ENCODE measurements at places on chromosomes 7 and 10.
A peak's percentile ranks its signal among the peaks of the same experiment; 100 is the strongest.

DNA sequence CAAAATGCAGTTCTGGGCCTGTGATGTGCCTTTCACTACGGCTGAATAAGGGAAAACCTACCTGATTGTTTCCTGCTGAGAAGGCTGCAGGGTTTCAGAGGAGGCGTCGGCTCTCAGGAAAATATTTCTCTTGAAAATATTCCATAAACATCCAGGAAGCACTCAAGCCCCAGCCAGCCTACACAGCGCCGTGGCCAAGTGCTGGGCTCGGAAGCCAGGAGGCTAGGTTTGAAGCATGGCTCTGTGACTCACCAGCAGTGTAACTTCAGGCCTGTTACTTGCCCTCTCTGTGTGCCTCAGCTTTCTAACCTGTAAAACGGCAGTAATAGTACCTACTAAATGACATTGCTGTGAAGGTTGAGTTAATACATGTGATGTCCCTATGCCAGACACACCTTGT lies 399.1 kb downstream of the GATA3 start:
- no peak for DNase-seq

- no peak for DNase-seq
These were observed 44.5 kb upstream of the MRPS16 start for GRCh38 chr10:73296946-73297345.

DNA sequence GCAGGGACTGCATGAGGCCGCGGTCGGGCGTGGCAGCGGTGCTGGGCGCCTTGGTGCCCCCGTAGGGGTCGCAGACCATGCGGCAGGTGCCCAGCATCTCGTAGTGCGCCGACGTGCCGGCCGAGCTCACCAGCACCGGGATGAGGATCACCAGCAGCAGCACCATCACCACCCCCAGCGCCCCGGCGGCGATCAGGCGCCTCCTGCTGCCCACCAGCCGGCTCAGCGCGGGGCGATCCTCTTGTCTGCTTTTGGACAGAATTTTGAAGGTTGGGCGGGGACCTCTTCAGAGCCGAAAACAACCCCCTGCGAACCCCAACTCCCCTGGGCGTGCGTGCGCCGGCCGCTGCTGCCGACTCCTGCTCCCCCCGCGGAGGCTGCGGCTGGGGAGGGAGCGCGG lies 779 bp downstream of the C1QL3 start:
- peak; percentile 17 for DNase-seq

DNA sequence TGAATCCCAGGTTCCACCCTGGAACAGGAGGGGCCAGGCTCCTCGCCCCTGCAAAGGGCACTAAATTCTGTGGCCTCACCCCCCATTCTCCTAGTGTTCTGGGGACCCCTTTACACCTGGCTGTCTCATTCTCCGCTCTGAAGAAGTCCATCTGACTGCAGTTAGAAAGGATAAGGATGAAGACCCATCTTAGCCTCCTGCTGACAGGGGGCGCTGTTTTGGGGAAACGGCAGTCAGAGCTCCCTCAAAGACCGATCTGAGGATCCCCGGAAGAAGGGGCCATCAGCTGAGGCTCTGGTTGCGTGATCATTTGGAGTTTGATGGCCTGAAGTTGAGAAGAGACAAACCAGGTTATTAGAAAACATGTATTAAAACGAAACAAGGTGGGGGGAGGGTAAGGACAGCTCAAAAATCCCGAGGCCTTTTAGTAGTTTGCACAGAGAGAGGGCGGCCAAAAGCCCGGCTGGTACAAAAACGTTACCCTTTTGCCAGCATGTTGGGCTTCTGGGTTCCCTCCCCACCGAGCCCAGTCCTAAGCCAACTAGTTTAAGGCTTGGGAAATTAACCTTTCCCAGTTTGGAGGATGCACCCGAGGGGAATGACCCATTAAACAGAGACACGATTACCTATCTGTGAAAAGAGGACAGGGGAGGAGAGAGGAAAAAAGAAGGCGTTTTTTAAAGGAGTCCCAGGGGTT lies 102.8 kb downstream of the CHN2 start:
- no peak for DNase-seq

DNA sequence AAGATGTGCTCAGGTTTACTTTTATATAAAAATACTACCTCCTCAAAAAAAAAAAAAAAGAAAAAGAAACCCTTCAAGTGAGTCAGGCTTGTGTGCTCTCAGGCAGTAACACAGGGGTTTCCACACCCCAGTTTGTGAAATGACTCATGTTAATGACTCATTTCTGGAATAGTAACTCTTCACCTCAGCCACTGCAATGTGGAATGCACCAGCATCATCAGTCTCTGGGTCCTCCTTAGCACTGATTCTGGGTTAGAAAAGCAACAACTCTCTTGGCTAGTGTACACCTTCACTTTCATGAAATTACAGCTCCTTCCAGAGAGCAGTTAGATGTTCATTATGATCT lies 110.6 kb downstream of the EMX2 start:
- DNase-seq = peak; percentile 97

- peak; percentile 85 for DNase-seq
These were observed 638.2 kb upstream of the FZD8 start for GRCh38 chr10:36280321-36280741.

GRCh38 chr7:522071-522950 lies 2.7 kb upstream of the PDGFA start:
- DNase-seq = no peak

DNA sequence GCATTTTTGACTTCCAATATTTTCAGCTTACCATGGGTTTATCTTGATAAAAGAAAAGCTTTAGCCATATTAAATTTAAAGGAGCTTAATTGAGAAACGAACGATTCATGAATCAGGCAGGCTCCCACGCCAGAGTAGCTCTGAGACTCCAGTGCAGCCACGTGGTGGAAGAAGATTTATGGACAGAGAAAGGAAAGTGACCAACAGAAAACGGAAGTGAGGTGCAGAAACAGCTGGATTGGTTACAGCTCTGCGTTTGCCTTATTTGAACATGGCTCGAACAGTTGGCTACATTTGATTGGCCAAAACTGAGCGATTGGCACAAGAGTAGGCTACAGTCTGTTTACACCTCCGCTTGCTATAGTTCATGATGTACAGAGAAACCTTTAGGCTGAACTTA lies 395.4 kb downstream of the GATA3 start:
- DNase-seq = no peak

DNA sequence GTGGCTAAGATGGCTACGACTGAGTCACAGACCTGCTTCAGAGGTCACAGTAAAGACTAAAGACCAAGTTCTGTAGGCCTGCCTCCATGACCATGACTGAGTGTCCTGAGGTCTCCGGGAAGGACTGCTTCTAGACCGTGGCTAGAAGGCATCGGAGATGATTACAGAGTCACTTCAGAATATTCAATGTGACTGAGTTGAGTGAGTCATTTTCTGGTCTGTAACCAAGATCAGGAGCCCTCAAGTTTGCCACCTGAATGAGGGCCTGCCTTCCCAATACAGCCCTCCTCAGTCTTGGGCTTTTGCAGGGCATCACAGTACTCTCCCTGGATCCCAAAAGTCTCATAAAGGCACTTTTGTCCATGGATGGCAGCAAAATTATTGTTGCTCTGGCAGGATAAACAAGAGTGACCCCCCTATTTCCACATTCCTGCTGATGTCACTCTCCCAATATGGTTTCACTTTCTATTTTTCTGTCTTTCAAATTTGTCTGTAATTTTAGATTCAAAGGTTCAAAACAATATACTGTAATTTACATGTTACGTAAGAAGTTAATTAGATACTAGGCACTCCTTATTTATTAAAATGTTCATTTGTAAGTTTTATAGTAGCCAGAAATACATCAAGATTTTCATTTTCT lies 47.7 kb upstream of the ZNF92 start:
- DNase-seq = no peak

DNA sequence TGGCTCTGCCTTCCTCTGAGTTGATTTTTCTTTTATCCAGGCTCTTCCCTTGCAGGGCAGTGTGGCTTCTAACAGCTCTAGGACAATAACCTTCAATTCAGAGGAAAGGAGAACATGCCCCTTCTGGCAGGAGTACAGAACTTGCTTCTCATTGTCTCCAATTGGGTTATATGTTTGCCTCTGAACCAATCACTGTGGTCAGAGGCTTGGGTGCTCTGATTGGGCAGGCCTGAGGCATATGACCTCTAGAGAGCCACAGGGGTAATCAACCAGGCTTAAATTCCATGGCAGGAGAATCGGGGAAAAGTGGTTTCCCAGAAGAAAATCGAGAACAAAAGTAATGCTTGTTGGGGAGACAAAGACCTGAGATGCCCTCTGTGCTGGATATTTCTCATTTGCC lies 240.0 kb downstream of the REEP3 start:
- DNase-seq = no peak

- peak; percentile 13 for DNase-seq
These were observed 117.1 kb downstream of the FGFR2 start for GRCh38 chr10:121481180-121481579.

DNA sequence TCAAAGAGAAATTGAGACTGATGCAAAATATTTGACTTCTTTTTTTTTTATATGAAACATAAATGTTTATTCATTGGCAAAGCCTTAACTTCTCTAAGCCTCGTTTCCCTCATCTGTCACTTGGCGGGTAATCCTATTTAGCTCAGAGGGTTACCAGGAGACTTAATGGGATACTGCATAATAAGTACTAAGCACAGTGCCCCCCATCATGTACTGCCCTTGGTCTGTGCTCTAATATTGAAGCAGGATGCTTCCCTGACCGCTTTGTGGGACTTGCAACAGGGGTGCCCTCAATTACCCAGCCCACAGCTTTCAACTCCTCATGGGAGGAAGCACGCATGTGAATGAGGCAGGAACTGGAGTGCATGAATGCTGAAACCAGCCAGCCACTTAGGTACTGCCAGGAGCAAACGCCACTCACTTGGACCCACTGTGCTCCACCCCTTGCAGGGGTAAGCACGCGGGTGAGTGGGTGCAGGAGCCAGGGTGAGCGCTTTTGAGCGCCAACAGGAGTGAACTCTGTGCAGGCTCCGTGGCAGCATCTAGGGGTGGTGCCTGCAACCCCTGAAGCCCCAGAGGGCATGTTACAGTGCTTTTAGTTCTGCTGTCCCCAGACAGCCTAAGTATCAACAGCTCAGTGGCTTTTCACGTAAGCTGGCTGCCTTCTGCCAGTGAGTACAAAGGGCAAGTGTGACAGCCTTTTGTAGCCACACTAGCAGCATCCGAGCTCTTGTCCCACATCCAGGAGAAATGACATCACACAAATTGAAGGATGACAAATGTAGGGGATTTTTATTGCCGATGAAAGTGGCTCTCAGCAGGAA lies 209.8 kb upstream of the C7orf33 start:
- no peak for DNase-seq

DNA sequence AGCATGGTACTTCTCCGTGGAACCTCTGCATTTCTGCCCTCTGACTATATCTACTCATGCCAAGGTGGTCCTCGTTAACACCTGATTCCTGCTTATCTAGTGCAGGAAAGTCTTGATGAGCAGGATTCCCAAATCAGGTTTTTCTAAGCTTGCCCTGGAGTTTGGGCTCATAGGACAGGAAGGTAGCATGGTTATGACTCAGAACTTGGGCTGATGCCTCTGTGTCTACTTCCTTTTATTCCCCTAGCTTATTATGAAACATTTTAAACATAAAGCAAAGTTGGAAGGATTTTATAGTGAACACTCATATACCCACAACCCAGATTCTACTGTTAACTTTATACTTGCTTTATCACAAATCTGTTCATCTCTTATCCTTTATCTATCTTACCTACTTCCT lies 5.6 kb downstream of the SUFU start:
- peak; percentile 58 for DNase-seq

GRCh38 chr7:68783684-68784083 lies 814.6 kb upstream of the AUTS2 start:
- peak; percentile 34 for DNase-seq

GRCh38 chr7:21326241-21326640 lies 101.6 kb upstream of the SP4 start:
- DNase-seq = no peak

DNA sequence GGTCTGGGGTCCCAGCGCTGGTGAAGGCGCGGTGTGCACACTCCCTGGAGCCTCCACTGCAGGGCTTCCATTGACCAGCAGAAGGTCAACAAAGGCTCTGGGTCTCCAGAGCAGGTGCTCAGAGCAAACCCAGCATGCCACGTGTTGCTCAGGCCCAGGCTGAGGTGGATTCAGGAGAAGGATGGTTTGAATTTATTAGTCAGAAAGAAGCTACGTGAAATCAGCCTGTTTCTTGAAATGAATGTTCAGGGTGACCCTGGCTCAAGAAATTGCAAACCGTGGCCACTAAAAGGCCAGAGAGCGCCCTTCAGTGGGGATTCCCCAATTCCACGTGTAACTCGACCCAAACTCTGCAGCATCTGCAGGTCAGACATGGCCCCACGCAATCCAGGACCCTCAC lies 82.7 kb upstream of the PFKP start:
- no peak for DNase-seq

- no peak for DNase-seq
These were observed 201.3 kb upstream of the CDCA7L start for GRCh38 chr7:22146961-22147512.

DNA sequence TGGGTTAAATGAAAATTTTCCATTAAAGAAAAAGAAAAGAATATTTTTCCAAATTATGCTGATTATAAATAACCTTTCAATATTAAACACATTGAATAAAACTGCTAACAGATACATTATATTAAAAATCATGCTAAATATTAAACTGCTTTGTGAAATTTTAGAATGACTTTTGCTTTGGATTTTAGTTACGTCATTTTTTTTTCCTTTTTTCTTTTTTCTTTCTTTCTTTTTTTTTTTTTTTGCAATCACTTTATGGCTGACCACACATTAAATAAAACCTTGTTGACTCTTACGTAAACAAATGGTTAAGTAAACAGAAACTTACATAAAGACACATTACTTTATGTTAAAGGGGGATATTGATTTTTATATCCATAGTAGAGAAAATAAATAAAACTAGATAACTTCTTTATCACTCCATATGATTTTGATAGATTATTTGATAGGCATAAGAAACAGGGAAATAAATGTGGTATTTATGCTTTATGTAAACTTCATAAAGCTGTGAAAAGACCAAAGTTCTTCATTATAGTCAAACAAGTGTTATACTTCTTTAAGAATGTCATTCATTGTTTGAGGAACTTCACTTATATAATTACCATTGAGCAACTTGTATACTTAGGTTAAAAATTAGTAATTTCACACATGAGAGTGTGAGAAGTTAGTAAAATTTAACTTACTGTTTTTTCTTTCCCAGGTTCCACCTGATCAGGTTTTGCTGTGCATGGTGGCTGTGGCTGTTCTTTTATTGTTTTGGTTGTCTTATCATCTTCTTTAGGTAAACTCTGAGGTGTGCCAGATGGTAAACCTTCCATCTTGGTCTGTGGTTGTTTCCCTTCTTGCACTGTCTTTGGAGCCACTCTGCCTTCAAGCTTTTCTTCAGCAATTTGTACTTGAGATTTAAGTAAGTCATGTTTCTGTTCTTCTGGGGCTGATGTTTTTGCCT lies 197.3 kb downstream of the PCLO start:
- no peak for DNase-seq
